ENCODE measurements at places on chromosomes 5 and 9.

GRCh38 chr5:75948438-75948837 lies 134.7 kb upstream of the SV2C start:
- DNase-seq = no peak

DNA sequence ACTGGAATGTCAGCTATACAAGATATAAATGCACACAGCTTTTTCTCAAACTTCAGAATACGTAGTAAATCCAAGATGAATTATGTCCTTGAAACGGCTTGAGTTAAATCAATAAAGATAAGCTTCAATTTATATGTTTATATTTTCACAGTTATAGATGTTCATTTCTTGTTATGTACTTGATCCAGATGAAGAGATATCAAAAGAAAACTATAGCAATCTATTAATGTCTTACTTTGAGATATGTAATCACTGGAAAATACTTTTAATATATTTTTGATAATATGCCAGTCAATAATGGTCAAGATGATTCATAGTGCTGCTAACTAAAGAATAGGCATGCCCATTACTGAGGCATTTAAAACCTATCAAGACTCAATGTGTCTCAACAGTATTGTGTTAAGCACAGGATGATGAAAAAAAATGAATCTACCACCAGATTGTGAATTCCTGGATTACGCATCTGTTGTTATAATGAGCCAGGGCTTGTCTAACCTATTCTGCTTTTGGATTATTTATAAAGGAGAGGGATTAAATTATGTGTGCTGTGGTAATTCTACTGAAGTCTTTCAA lies 372.6 kb upstream of the PRR16 start:
- DNase-seq = no peak

DNA sequence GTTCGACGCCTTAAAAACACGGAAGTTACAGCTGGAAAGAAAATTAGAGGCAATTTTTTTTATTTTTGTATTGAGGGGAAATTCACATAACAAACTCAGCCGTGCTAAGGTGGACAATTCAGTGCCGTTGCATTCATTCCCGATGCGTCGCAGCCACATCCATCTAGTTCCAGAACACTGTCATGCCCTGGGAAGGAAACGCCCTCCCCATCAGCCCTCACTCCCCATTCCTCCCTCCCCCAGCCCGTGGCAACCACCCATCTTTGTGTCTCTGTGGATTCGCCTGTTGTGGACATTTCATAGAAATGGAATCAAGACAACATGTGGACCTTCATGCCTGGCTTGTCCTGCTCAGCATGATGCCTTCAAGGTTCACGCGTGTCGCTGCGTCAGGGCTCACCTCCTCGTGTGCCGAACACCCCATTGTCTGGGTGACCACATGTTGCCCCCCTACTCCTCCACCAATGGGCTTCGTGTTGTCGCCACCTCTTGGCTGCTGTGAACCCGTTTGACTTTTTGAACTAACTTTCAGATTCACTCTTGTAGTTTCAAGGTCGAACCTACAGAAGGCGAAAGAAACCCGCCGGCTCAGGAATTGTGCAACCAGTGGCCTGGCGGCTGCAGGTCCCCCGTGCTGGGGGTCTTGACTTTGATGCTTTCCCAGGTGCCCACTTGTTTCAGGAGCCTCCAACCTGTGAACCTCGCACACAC lies 17.4 kb upstream of the CAMSAP1 start:
- no peak for DNase-seq

DNA sequence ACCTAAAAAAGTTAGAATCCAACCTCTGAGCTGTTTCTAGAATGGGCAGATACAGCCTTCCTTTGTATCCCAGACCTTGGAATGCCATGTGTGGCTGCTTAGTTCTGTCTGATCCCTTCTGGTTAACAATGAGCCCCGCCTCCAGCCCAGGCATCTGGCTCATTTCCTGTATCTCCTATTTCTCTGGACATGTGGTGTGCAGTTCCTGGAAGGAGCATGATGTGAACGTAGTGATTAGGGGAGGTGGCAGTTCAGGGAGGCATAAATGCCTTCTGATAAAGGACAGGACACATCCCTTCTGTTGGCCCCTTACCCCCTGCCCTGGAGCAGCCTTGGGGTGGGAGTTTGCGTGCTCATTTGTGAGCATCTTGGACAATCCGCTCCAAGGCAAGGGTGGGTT lies 243.0 kb downstream of the ZSWIM6 start:
- no peak for DNase-seq

GRCh38 chr5:3348576-3349535 lies 246.8 kb upstream of the IRX1 start:
- DNase-seq = no peak

- DNase-seq = no peak
Observed at GRCh38 chr5:42614509-42614908, 142.1 kb upstream of the CCDC152 start.

GRCh38 chr9:4769321-4770080 lies 23.2 kb upstream of the RCL1 start:
- no peak for DNase-seq

DNA sequence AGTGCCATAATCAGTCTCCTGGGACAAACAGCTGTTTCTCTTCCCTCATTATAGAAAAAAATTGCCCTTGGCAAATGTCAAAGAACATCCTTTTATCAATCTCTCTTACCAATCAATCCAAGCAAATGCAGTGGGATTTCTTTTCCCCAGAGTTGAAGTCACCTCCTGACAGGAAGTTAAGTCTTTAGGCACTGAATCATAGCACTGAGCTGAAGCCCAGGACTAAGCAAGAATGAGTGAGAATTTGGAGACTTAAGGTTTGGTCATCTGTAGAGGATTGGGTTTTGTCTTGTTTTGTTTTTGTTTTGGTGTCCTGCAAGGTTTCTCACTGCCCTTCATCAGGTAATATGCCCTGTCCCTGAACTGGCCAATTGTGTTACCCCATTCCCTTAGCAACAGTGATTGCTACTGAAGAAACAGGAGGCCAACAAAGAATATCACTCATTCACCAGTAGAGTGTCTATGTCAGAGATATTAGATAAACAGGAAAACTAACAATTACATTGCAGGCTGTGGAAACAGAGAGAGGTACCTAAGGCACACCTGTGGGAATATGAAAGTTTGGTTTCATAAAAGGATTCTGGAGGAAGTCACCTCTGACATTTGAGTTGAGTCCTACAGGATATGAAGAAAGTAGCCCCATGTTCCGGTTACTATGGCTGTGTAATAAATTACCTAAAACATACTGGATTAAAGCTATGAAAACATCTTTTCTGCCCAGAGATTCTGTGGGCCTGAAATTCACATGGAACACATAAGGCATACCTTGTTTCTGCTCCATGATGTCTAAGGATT lies 4.5 kb upstream of the FXN start:
- no peak for DNase-seq

DNA sequence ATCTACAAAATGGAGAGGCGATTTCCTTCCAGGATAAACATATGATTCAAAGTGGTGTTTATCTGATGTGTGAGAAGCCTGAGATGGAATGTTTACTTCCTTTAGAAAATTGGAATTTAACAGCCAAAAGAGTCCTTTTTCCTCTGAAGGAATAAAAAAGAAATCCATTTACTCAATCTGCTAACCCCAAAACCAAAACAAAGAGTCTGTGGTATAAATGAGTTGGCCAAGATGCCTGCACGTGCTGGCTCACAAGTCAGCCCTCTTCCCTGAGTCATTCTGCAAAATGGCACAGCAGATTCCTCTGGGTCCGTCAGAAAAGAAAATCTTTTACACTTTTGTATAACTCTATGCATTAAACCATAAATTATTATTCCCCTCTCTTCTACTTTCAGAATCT lies 60.8 kb downstream of the EBF1 start:
- DNase-seq = no peak

- DNase-seq = no peak
Observed at GRCh38 chr9:19940811-19941535, 152.1 kb upstream of the SLC24A2 start.

DNA sequence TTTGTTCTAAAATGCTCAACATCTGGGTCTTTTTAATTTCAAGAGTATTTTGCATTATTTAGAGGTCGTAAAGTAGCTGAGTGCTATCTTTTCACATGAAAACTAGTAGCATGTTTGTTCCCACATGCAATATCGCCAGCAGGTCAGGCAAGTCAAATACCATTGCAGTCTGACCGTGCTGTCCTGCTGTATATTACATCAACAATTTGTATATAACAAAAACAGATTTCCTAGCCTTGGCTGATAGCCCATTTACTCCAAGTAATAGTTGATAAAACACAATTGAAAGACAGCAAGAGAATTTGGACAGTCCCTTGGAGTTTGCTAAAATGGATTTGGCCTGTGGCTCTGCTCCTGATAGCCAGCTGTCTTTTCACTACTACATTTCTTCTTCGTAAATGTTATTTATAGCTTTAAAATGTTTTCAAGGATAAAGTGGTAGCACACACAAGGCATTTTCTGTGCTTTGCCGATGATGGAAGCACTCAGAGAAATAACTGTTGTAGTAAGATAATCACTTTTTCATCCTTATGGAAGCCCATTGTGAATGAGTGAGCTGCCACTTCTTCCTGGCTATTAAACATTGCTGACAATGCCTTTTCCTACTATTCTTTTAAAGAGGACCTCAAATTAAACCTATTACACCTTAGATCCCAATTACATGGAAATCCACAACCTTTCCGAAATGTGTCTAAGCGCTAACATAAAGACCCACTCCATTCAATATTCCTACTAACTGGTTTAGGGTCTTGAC lies 992.1 kb downstream of the MAT2B start:
- DNase-seq = no peak

Data from B cell (primary cell).